ENCODE measurements at places on chromosomes 12 and 14.
A peak's percentile ranks its signal among the peaks of the same experiment; 100 is the strongest.

- no peak for DNase-seq
Observed at GRCh38 chr12:56760460-56760859, 2.7 kb upstream of the HSD17B6 start.

- DNase-seq = no peak
Observed at GRCh38 chr12:53980802-53981496, 4.0 kb upstream of the HOXC10 start.

DNA sequence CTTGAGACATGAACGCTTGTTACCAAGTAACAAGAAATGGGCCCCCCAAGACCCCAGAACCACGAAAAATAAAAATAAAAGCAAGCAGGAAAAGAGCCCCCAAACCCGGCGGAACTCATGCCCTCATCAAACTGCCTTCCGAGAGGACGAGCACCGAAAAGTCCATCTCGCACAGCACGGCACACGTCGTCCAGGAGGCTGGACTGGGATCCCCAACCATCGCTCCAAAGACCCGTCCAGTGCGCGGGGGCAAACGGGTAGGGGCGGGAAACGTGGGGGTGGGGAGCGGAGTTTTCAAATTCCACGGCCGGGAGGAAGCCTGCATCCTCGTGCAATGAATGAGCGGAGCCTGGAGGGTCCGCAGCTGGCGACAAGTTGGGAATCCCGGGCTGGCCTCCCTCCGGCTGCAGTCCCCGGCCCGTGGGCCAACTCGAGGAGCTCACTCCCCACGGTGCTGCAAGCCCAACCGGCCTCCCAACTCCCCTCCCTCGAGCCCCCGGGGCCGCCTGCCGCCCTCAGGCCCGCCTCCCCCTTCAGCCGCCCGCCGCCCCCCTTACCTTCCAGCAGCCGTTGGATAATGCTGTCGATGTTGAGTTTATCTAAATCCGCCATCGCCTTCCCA, 484 bp downstream of the PPP1CC start:
- DNase-seq = no peak

- no peak for DNase-seq
Observed at GRCh38 chr12:111193067-111193466, 175.8 kb downstream of the PHETA1 start.

GRCh38 chr12:123119808-123120207, 31.1 kb downstream of the PITPNM2 start:
- no peak for DNase-seq

DNA sequence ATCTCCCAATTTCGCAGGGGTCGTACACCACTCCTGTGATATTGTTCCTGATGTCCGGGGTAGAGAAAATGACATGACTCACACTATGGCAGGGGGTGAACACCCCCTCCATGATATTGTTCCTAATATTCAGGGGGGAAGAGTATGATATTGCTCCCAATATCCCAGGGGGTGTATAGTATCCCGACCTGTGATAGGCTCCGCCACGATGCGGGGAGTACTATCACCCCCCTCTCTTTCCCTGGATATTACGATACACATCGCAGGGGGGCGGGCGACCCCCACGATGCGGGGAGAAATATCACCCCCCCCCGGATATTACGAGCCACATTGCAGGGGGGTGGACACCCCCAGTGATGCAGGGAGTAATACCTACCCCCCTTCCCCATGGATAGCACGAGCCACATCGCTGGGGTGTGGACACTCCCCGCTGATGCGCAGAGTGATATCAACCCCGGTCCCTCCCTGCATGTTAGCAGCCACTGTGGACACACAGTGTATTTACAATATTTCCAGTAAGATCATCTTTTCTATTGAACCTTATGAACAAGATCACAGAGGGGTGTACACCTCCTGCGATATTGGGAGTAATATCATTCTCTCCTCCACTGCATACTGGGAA, 17.7 kb downstream of the SMIM41 start:
- DNase-seq = no peak

DNA sequence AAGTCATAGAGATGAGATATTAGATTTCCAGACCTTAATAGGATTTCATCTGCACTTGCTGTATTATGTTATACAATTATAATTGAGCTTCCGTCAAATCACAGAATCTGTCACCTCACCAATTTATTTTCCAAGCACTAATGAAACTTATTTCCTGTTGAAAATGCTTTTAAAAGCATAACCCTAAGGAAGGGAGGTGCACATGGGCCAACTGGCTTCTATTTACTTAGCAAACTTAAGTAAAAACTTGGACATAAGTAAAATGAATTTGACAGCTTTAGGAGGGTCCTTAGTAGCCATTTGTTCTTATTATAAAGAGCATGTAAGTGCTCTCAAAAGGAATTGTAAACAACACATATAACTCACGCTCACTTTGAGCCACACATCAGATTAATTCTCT, 462.2 kb upstream of the TMPO start:
- DNase-seq = no peak

DNA sequence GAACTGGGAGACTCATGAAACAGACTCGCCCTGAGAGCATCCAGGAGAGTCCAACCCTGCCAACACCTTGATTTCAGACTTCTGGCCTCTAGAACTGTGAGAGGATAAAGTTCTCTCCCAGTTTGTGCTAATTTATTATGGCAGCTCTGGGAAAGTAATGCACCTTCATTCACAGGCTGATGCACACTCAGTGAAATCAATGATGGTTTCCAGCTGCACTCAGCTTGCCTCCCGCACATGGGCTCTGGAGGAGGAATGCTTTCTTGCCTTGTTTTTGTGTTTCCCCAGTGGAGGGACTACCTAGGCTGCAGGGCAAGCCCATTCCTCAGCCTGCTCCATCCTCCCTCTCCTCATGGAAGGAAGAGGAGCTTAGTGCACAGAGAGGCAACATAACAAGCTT, 45.7 kb downstream of the TMEM132C start:
- no peak for DNase-seq

- DNase-seq = no peak
Observed at GRCh38 chr14:71478542-71478941, 453.7 kb upstream of the RGS6 start.

GRCh38 chr12:19588951-19589350, 149.7 kb downstream of the AEBP2 start:
- DNase-seq = no peak

- no peak for DNase-seq
Observed at GRCh38 chr12:7973457-7973825, 37.5 kb upstream of the SLC2A3 start.

GRCh38 chr14:77880056-77880455, 80.1 kb downstream of the ADCK1 start:
- no peak for DNase-seq

DNA sequence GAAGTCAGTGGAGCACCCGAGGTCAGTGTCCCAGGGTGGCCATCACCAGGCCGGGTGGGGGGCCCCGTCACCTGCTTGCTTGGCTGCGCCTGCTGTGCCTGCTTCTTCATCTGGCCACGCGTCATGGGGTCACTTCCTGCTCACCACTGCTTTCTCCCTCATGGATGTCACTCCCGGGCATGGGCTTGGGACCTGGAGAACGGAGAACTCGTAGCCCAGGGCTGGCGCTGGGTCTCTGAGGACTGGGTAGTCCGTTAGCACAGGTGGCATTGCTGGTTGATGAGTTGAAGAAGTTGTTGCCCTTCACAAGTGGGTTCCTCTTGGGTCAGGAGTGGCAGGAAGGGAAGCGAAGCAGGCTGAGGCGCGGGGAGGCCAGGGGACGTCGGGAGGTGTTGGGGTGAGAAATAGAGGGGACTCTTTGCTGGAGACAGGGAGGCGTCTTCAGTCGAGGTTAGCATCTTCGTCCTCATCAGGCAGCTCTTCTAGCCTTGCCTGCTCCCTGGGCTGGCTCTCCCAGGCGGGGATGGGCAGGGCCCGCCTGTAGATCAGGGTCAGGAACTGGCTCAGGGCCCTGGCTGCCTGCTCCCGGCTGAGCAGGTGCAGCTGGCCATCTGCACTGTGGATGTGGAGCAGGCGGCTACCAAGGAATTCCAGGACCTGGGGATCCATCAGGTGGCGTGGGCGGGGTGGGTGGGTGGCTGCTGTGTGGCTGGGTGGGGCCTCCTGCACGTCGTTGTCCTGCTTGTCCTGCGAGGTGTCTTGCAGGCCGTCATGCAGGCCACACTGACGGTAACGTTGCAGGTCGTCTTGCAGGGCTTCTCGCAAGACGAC, 23.0 kb downstream of the RTL1 start:
- DNase-seq = no peak

DNA sequence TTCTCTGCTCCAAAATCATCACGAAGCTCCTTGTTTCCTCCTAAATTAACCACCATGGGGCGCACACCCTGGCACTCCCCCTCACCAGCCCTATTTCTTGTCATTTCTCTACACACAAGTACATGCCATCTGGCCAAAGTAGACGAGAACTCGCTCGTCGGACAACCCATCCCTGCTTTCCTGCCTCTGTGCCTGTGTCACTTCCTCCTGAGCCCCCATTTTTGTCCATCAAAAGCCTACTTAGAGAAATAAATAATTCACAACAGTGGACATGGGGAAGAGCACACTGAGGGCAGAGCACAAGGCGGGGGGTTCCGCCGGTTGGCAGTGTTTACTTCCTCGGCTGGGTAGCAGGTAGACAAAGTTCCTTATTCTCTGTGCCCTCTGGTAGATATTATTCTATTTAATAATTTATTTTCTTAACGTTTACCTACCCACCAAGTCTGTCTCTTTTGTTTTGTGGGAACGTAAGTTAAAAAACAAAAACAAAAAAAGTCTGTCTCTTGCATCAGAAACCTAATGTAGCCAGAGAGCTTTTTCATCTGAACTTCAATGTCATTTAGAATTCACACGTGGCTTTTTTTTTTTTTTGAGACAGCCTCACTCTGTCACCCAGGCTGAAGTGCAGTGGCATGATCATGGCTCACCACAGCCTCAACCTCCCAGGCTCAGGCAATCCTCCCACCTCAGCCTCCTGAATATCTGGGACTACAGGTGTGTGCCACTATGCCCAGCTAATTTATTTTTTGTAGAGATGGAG, 6.0 kb downstream of the VPS37B start:
- DNase-seq = no peak

DNA sequence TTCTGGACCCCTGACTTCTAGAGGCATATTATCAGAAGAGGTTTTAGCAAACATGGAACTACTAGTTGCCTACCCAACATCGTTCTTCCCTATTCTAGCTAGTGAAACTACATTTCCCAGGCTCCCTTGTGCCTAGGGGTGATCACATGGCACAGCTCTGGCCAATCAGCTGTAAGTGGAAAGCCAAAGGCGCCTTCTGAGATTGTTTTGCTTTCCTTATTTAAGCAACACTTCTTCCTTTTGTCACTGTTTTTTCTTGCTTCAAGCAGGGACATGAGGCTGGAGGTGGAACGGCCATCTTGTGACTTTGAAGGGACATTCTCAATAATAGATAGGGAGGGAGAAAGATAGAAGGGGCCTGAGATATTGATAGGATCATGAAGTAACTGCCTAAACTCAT, 136.7 kb downstream of the ZNF664 start:
- DNase-seq = no peak

DNA sequence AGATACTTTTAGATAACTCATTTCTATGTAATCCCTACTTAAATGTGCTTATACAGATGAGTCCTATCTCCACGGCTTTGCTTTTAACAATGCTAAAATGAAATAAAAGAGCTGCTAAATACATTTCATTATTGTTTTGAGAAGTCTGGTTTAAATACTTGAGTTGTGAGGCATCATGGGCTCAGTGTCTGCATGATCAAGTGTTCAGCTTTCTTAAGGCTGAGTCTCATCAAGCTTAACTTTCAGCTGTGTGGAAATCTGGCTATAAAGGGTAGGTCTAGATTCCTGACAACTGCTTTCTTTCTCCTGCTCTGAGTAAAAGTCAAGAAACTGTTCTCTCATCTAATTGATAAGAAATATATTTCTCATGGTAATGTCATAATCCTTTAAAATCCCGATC, 235.4 kb downstream of the FSCB start:
- DNase-seq = no peak

GRCh38 chr14:55045087-55045486, 6.4 kb upstream of the MAPK1IP1L start:
- DNase-seq = no peak

GRCh38 chr12:27971121-27971489, 1.4 kb downstream of the PTHLH start:
- no peak for DNase-seq

DNA sequence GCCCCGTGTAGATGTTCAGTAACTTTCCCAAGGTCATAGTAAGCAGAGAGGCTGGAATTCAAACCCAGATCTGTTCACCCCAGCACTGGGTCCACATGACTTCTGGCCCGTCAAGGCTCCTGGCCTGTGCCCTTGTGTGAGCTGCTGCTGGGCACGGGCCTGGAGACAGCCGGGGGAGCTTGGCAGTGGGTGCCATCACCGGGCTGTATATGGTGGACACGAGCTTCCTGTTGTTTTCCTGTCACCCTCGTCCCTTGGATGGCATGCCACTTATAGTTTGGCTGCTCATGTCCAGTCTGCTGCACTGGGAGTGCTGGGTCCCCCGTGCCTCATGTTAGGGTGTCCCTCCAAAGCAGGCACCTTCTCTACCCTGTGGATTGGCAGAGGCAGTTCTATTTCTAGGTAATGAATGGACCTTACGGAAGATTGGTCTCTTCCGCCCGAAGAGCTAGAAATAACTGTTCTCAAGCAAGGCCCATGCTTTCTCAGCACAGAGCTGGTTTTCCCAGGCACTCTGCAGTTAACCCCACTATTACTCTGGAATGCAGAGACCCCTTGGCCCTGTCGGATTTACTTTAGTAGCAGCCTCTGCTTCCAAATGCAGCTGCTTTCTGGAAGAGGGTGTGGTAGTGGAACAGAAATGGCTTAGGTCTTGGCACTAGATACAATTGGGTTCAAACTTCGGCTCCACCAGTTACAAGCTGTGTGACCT, 44.3 kb downstream of the ELK3 start:
- DNase-seq = no peak

DNA sequence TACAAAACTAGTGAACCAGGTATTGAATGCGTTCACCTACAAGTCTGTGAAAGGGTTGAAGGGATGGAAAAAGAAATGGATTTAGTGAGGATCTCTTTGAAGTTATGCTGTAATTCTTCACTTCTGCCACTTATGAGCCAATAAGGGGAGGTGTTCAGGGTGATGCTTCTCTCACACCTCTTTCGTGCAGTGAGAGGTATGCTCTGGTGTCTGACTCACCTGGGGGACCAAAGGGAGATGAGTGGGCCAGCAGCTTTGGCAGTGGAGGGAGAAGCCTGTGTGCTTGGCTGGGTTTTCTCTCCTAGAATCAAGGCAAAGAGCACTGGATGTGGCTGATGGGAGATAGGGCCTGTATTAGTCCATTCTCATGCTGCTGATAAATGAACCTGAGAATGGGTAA, 45.4 kb downstream of the E2F7 start:
- no peak for DNase-seq

DNA sequence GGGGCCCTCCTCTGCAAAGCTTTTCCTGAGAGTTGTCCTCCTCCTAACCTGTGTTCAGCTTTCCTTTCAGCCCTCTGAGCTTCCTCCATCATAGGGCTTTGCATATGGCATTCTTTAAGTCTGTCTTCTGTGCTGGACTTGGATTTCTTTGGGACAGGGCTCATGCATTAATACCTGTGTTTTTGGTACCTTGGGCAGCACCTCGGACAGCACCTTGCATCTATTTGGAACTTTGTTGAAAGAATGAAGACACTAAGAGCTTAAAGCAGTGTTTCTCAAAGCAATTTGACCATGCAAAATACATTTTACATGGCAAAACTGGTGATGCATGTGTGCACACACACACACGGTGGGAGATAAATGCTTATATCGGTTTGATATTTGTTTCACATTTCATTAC, 115.0 kb upstream of the SRRM4 start:
- no peak for DNase-seq

GRCh38 chr12:28222081-28222700, 31.9 kb downstream of the CCDC91 start:
- DNase-seq = peak; percentile 43

- DNase-seq = no peak
Observed at GRCh38 chr12:104680491-104680890, 223.7 kb downstream of the CHST11 start.

- DNase-seq = no peak
Observed at GRCh38 chr12:62260733-62261683, 804 bp downstream of the USP15 start.
